ENCODE measurements at places on chromosomes 5 and 9.

DNA sequence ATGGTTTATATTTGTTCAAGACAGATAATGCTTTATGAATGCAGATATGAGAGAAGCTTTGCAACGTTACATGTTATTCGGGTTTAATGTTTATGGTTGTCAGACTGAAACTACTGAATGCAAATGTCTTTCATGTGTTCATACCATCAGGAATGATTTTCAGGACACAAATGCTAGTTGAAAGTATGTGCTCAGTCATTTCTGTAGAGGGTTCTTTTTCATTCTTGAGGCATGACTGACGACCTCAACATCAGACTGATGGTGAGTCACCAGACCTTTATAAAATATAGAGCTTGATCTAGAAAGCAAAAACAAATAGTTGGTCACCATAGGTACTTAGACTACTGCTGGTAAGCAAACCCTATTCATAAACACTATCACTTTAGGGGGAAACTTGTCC, 287.3 kb upstream of the NUDT12 start:
- peak; percentile 88 for DNase-seq

- no peak for DNase-seq
Observed at GRCh38 chr5:8598996-8599395, 730.0 kb downstream of the MTRR start.

DNA sequence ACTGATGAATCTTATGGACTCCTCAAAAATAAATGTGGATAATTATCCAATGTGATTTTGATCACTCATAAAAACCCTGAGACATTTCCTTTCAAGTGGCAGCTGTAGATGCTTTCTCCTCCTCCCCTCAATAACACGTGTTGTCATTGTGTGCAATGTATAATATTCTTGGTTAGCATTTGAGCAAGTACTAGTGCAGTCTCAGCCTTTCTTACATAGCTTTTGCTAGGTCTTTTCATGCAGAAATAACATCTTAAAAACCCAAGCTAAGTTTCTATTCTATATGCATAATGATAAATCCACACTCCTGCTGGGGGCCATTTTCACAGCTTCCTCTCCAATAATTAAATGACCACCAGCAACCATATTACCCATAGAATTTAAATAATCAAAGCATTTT, 1835.2 kb upstream of the NUDT12 start:
- no peak for DNase-seq

GRCh38 chr9:114507726-114508125, 2.5 kb upstream of the WHRN start:
- no peak for DNase-seq

DNA sequence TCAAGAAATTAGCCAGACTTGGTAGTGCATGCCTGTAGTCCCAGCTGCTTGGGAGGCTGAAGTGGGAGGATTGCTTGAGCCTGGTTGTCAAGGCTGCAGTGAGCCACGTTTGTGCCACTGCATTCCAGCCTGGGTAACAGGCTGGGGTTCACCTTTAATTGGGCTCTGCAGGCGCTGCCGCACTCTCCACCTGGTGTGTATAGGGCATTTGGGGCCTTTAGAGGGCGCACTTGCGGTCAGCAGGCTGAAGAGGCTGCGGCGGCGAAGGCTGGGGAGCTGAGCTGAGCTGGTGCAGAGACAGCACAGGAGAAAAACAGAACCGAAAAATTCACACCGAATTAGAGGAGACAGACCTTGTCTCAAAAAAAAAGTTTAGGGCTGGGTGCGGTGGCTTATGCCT, 31.2 kb downstream of the CDK7 start:
- DNase-seq, result no peak

- no peak for DNase-seq
Observed at GRCh38 chr5:76383126-76383832, 19.8 kb upstream of the IQGAP2 start.

DNA sequence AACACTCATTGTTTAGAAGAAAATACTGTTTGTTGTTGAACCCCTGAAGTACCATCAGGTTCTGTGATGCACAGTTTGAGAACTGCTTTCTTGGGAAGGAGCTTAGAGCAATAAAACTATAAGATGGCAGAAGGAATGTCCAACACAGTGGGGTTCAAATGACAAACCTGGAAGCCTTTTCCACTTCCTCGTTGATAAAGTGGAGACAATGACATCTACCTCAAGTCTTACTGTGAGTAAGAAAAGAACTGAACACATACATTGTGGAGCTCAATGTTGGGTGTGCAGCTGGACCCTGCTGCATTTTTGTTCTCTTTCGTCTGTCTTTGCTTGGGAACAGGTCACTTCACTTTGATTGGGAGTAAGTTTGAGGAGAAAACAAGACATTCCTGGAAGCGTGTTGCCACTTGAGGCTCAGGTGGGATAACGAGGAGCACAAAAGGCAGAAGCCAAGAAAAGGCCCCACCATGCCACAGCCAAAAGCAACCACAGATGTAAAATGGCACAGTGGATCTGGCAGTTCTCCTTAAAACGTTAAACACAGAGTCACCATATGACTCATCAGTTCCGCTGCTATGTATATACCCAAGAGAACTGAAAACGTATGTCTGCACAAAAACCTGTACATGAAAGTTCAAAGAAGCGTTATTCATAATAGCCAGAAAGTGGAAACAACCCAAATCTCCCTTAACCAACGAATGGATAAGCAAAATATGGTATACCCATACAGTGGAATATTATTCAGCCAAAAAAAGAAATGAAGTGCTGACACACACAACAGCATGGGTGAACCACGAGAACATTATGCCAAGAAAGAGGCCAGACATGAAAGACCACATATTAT, 42.9 kb upstream of the SUB1 start:
- peak; percentile 8 for DNase-seq

DNA sequence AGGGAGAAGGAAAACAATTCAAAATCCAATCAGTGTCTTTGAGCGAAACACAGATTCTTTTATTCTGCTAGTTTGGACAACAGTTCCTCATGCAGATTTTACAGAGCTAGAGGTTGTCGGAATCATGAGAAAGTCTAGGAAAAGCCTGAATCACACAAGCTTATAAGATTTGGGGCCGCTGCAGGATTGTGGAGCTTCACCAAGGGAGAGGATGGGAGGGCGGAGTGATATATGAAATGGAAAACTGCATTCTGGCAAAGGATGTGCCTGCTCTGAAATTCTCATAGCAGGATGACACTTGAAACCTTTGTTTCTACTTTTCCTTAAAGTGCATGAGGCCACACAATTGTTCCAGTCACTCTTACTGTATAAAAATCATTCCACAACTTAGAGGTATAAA, 134.3 kb downstream of the OR2K2 start:
- no peak for DNase-seq

DNA sequence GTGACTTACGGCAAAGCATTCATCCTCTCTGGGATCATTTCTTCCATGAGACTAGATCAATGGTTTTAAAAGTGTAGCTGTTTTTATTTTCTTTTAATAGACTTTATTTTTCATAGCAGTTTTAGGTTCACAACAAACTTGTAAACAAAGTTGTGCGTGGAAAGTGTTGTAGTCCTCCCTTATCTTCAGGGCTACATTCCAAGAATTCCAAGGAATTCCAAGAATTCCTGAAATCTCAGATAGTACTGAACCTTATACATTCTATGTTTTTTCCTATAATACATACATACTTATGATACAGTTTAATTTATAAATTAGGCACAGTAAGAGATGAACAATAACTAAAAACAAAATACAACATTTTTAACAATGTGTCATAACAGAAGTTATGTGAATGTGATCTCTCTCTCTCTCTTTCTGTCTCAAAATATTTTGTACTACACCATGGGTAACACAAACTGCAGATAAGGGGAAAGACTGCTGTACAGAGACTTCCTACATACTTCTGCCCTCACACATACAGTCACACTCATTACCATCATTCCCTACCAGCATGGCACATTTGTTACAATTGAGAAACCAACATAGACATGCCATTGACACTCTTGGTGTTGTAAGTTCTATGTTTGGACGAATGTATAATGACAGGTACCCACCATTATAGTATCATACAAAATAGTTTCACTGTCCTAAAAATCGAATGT, 1933.2 kb upstream of the WWC1 start:
- no peak for DNase-seq

GRCh38 chr5:160635663-160636062, 214.0 kb downstream of the PTTG1 start:
- DNase-seq, result no peak

GRCh38 chr5:179301376-179301775, 43.9 kb downstream of the ADAMTS2 start:
- DNase-seq, result no peak

- DNase-seq, result no peak
Observed at GRCh38 chr9:19682397-19682796, 106.4 kb downstream of the SLC24A2 start.

- peak; percentile 24 for DNase-seq
Observed at GRCh38 chr5:96807075-96807654, 580 bp downstream of the ERAP1 start.

- peak; percentile 34 for DNase-seq
Observed at GRCh38 chr9:137055385-137056364, 1.8 kb upstream of the ENTPD2 start.

GRCh38 chr5:177604656-177605055, 4.7 kb downstream of the B4GALT7 start:
- DNase-seq, result no peak

- DNase-seq, result no peak
Observed at GRCh38 chr9:90830051-90830450, 28.4 kb downstream of the SYK start.

GRCh38 chr9:21317956-21318923, 13.1 kb upstream of the IFNA5 start:
- peak; percentile 21 for DNase-seq

GRCh38 chr9:131017067-131017466, 8.1 kb downstream of the LAMC3 start:
- no peak for DNase-seq
